ENCODE measurements at places on chromosomes 7 and 10.

GRCh38 chr7:156956727-156957126, 7.2 kb downstream of the NOM1 start:
- DNase-seq = no peak

- no peak for DNase-seq
Observed at GRCh38 chr7:158083526-158084310, 503.9 kb downstream of the PTPRN2 start.

- no peak for DNase-seq
Observed at GRCh38 chr7:149724661-149725425, 48.5 kb downstream of the ZNF467 start.

GRCh38 chr10:130464426-130464825, 328.2 kb downstream of the GLRX3 start:
- DNase-seq = no peak

- no peak for DNase-seq
Observed at GRCh38 chr7:159031750-159032149, 112.9 kb downstream of the VIPR2 start.

DNA sequence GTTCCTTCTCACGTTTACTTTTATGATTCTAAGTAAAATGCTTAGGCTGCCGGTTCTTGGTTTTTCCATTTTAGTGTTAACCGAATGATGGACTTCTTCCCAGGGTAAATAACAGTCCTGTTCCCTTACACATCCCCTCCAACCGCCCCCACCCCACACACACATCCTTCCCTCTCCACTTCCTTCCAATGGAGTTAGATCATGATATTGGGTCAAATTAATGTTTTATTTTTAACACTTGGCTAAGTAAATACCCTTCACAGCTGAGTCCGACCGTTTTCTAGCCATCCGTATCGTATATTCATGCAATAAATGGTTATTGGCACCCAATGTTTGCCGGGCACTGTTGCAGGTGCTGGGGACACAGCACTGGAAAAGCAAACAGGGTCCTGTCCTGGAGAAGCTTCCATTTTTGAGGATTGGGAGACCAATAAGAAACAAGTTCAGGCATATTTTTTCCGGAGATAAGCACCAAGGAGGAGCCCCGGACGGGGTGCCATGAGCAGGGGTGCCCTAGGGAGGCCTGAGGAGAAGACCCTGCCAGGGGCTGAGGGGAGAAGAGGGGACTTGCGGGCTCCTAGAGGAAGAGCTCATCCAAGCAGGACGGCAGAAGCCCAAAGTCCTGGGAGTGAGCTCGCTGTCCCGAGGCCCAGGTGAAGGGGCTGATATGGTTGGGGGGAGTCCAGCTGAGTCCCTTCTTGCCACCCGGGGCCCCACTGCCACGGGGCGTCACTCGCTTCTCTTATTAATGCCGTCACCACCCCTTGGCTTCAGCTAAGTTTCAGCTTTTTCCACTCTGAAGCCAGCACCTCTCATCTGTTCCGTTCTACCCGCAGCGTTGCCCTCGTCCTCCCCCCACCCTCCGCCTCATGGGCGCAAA, 126.0 kb upstream of the RET start:
- no peak for DNase-seq

- DNase-seq = no peak
Observed at GRCh38 chr10:127552446-127552845, 3.3 kb downstream of the NPS start.

DNA sequence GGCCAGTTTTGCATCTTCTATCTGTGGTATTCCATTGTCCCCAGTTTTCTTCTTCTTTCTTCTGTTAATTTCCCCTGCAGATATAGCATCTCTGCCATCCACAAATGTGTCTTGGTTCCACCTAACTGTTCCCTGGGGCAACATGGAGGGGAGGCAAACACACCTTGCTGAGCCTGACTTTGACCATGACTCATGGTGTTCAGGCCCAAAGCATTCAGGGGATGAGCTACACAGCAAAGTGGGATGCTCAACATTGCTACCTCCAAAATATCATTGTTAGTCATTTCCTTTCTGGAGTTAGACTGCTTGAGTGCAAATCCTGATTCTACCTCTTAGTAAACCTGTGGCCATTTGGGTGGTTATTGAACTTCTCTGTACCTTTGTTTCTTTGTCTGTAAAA, 542.7 kb downstream of the LRMDA start:
- DNase-seq = no peak

GRCh38 chr7:39882148-39882784, 67.8 kb upstream of the CDK13 start:
- DNase-seq = no peak

DNA sequence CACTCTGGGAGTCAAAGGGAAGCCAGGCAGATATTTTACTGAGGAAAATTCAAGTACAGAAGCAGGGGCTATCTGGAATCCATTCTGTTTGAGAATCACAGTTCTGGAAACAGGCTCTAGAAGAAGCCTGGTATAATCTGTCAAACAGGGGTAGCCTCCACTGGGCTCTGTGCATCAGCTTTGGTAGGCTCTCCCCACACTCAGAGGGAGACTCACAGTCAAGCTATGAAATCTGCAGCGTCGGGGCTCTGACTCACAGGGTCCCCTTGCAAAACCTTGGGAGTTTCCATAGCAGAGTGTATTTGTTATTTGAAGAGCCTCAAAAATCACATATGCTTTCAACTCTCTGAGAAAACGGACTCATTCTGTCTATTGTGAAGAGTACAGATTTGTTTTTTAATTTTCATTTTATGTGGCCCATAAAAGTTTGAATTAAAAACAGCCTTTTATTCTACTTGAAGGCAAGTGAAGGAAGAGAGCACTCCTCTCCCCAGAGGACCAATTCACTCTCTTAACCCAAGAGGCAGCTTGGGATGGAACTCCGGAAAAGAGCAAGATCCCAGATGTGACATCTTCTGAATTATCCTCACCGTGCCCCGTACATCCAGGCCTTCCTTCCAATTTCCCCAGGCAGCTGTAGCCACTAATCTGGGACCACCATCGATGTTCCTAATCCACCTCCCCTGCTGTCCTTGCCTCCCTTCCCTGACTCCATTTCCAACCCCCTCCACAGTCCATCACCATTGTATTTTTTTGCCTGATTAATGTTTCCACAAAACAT, 590.9 kb upstream of the MGMT start:
- DNase-seq = no peak

- DNase-seq = no peak
Observed at GRCh38 chr10:60420991-60421894, 31.6 kb upstream of the ANK3 start.

- no peak for DNase-seq
Observed at GRCh38 chr7:107224374-107225223, 55.8 kb downstream of the HBP1 start.

DNA sequence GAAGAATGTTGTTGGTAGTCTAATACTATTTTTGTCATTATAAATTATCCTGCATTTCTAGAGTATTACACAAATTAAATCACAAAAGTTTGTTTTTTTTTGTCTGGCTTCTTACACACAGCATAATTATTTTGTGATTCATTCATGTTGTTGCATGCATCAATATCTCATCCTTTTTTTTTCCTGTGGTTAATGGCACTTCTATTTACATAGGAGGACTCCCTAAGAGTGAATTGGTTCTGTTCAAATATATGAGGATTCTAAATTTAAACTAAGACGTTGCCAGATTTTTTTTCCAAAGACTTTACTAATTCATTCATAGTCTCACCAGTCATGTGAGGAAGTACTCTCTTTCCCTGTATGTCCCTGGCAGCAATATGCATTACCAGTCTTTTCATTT, 303.3 kb downstream of the GPR37 start:
- DNase-seq = no peak

DNA sequence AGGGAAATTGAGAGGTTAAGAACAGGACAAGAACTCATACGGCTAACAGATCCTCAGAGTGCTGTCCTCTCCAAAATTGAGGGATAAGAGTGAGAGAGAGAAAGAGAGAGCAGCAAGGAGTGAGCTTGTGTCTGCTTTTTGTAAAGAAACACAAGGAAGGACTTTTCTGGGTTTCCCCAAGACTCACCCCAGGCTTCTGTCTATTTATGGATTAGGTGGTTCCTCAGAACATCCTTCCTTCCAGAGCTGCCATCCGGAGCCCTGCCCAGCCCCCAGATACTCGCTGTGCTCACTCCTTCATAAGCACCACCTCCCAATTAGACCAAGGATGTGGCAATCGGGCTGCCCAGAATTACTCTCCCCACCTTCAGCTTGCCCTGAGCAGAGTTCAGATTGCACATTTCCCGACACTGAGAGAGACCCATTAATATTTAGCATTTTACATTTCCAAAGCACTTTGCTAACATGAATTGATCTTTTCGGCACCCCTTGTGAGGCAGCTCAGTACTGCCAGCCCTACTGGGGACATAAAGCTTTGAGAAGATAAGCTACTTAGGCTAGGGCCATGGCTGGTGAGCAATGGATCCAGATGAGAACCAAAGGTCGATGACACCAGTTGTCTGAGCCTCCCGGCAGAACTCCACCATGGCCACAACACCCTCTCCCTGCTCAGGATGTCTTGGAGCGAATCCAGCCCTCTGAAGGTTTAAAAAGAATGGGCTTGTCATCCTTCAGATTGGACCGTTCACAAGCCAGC, 19.2 kb upstream of the R3HCC1L start:
- no peak for DNase-seq

- DNase-seq = no peak
Observed at GRCh38 chr7:48528646-48529045, 357.4 kb downstream of the ABCA13 start.

- DNase-seq = no peak
Observed at GRCh38 chr10:61781969-61782403, 119.3 kb downstream of the CABCOCO1 start.

- DNase-seq = no peak
Observed at GRCh38 chr10:114507449-114507848, 103.1 kb upstream of the AFAP1L2 start.

GRCh38 chr7:88757371-88757770, 2.1 kb upstream of the ZNF804B start:
- no peak for DNase-seq

- no peak for DNase-seq
Observed at GRCh38 chr10:31620226-31621151, 301.5 kb downstream of the ZEB1 start.

- no peak for DNase-seq
Observed at GRCh38 chr7:40715053-40715430, 580.2 kb downstream of the SUGCT start.

- no peak for DNase-seq
Observed at GRCh38 chr10:70812814-70813213, 2.9 kb upstream of the SGPL1 start.

DNA sequence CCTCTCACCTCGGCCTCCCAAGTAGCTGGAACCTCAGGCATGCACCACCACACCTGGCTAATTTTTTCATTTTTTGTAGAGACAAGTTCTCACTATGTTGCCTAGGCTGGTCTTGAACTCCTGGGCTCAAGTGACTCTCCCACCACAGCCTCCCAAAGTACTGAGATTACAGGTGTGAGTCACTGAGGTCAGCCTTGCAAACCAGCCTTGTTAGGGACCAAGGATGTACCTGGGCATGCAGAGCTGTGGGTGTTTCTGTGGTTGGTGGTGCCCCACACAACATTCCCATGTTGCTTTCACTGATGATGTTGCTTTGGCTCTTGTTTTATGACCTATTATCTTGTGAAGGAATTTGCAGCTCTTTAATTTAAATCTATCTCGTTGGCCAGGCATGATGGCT, 54.8 kb downstream of the OTUD1 start:
- no peak for DNase-seq
